ENCODE measurements at places on chromosomes 2 and 18.

- no peak for DNase-seq
Observed at GRCh38 chr2:105615305-105615704, 129.4 kb upstream of the NCK2 start.

- no peak for DNase-seq
Observed at GRCh38 chr18:57630754-57631595, 9.3 kb upstream of the NARS1 start.

- DNase-seq: no peak
Observed at GRCh38 chr2:28602751-28603639, 107.1 kb downstream of the PLB1 start.

DNA sequence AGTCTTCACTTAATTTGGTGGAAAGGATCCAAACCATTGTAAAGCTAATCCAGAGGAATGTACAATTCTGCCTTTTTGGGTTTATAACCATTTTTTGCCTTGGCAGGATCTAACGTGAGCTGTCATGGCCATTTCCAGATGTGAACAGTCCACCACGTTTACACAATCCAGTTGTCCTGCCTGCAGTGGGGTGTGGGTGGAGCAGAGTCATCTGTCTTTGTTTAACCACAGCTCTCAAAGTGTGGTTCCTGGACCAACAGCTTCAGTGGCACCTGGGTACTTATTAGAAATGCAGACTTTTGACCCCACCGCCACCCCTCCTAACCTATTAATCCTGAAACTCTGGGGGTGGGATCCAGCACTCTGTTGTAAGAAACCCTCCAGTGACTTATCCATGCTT is 35.9 kb downstream of the FHOD3 start:
- no peak for DNase-seq

- no peak for DNase-seq
Observed at GRCh38 chr2:60880643-60881046, 729 bp upstream of the REL start.

DNA sequence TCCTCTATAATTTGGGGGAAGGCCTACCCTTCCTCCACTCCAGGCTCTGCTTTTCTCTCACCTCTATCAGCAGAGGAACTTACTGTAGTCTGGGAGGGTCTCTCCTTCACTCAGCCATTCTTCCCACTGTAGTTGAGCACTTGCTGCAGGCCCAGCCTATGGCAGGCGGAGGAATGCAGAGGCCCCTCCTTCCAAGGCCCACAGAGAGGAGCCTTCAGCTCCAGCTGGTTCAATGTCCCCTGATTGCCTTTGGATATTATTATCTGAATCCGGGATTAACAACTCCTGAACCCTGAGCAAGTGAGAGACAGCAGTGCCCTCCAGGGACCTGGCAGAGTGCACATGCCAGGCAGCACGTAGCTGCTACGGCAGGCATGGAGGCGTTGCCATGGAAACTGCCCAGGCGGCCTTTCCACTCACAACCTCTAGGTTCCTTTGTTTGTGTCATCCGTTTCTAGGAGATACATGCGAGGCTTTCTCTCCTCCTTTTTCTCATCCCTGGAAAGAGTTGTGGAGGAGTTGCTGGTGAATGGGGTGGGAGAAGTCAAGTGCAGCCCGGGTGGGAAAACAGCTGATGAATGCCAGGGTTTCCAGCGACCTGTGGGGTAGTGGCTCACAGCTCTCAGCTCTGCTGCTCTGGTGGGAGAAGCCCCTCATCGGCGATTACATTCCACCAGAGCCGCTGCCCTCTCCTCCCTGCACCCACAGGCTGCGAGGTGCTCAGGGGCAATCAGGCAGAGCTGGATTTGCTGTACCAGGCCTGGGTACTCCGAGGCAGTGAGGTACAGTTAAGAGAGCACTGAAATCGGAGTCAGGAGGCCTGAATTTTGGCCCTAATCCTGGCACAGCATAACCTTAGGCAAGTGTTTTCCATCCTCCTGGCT is 55.3 kb upstream of the HK2 start:
- no peak for DNase-seq

- no peak for DNase-seq
Observed at GRCh38 chr2:96256611-96257113, 9.1 kb downstream of the TMEM127 start.

- peak; percentile 35 for DNase-seq
Observed at GRCh38 chr2:128313091-128313836, 5.4 kb downstream of the HS6ST1 start.

DNA sequence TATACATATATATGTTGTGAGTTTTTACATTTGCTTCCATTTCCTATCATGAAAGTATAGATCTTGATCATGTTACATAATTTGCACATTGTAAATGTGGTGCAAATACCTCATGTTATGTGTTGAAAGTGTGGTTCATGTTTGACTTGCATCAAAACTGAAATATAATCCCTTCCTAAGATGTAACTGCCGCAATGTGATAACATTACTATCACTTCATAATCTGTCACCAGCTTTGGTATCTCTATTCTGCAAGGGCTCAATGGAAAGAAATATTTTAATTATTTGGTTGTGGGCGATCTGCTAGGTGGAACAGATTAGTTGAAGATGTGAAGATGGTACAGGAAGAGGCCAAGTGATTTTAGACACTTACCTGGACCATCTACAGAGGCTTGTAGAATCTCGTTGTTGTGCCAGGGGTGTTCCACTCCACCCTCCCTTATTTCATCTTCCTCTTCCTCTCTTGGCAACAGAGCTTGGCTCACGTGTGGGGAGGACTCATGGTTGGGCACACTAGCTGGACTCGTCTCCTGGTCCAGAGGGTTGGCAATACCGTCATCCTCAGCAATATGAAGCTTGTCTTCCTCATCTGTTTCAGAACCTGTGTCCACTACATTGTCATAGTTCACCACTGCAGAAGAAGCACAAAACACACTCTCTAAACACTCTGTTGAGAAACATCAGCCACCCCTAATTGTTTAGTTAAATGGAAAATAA is 90.4 kb downstream of the ZEB2 start:
- no peak for DNase-seq

DNA sequence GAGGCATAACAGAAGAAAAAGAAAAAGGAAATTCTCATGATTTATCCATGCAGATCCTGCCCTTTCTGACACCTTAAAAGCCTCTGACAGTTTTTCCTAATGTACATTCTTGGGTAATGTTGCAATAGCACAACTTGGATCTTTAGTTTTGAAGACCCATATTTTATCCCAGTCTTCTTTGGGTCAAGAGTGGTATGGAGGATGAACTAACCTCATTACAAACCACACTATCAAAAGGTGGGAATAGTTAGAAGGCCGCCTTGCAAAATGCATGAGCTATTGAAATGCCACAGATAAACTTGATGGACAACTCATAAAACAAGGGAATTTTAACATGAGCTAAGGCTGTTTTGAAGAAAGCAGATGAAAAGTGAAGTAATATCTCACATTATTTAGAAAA is 1479.8 kb upstream of the ACVR2A start:
- DNase-seq: no peak

DNA sequence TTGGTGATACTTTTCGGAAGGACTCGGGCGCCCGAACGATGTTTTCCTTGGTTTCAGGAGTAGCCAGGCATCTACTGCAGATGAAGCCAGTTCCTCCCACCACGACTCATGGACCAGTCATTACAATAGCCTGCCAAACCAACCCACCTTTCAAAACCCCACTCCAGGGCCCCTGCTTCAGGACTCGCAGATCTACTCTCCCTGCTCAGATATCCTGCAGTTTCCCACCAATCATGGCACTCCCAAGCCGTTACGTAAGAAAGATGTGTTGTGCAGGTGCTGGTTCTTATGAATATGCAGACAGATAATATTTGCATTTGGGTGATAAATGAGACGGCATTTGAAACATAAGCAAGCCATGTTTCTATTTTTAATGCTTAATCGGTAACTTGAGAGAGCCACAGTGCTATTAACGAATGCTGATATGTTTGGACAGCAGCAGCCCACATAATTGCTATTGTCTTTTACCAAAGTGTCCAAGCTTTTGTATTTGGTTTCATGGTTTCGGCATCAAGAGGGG is 3.5 kb upstream of the CYS1 start:
- DNase-seq: no peak

- DNase-seq: no peak
Observed at GRCh38 chr18:35822413-35822812, 150.1 kb upstream of the RMP24 start.

All from K562 (cell line).